ENCODE measurements at places on chromosomes 7 and 10. TPM values are rescaled to one million over a fixed set of nuclear protein-coding genes. Genes with fewer than 3 reads are reported as not detected.

DNA sequence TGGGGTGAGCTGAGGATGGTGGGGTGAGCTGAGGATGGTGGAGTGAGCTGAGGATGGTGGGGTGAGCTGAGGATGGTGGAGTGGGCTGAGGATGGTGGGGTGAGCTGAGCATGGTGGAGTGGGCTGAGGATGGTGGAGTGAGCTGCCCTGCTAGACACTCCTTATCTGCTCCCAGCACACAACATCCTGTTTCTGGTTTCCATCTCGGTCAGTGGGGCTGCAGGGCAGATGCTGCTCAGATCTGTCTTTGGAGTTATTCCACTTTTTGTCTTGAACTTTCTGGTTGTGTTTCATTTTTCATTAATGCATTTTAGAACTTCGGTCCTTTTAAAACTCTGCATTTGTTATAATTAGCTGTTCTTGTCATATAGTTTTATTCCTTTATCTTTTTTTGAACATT lies 67.9 kb upstream of the ANTXRL start:
- no peak for DNase-seq

Gene CHAT
- total RNA-seq = not detected

DNA sequence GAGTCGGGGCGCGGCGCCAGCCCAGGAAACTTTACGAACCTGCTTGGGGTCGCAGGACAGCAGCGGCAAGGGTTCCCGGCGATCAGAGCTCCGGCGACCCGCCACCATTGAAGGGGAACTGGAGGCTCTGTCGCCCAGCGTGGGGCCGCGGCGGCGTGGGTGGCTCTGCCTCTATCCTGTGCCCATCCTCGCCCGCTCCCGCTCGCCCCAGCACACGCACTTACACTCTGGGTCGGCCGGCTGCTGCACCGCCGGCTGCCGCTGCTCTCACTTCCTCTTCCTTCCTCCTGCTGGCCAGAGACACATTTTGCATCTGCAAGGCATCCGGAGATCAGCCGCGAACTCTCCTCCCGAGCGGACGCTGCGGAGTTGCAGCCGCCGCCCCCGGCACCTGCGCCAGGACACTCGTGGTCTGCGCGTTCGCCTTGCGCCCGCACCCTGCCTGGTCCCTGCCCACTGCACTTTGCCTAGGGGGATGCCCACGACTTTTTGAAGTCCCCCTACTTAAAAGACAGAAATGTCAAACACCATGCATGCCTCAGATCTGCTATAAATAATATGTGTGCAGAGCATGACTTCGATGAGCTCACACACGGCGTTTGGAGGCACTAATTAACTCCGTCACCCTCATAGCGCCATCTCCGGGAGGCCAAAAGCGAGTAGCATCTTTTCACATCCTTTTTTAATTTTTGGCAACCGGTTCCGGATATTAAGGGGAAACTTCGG lies at the start of gene ELMO1:
ELMO1 (minus strand) TSS at position 229 of the 726 bp plus-strand sequence. CDS start 106,174 bp downstream, outside the sequence.
- peak; percentile 57 for DNase-seq

DNA sequence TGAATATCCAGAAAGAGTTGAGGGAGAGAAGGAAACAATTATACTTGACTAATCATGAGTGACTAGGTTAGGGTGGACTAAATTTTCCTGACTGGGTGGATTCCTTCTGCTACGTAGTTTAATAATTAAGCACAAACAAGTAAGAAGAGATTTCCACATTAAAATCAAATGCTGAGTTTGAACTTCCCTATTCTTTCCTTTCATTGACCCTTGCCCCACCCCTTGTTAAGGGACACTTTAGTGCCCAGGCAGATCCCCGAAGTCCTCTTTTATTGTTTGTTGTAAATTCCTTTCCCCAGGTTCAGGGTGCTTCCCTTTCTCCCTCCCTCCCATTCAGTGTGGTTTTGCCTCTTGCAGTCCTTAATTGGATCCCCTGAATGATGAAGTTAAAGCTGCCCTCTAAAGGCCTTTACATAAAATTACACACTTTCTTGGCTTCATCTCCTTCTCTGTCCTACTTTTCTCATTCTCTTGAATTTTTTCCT lies 8.8 kb upstream of the SPAM1 start:
- DNase-seq = peak; percentile 28

GRCh38 chr7:47304727-47305719 lies 276.9 kb downstream of the TNS3 start:
- no peak for DNase-seq

DNA sequence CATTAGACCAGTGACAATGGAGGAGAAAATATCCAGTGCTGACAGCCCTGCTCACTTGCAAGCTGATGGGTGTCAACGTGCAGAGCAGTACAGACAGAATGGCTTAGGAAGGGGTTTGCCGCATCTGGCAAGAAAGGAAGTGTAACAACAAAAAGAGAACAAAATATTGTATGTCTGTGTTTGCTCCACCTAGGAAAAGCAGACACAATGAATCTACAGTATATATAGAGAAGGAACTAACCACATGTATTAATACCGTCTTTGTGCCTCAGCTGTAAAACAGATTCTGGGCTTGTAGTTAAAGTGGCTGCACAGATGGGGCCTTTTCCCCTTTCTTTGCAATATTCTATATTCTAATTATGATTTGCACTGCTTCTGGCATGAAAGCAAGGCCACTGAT lies 281.1 kb upstream of the MEOX2 start:
- DNase-seq = no peak

- DNase-seq = no peak
These were observed 18.9 kb downstream of the ZNF783 start for GRCh38 chr7:149280661-149281507.

DNA sequence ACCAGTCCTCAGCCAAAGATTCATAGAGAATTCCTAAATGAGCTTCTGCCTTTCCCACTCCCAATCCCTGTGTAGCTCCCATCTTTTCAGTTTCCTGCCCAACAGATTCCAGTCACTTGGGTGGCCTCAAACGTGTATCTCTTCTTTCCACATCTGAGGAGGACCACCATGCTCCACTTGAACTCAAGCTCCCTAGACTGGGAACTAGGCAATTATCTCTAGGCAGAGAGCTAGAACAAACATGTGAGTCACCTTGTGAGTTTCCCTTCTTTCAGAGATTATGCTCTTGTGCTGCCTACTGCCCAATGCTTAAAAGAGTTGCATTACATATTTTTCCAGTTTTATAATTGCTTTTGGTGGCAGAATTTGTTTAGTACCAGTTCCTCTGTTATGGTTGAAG lies 178.0 kb downstream of the MDFIC start:
- peak; percentile 75 for DNase-seq

DNA sequence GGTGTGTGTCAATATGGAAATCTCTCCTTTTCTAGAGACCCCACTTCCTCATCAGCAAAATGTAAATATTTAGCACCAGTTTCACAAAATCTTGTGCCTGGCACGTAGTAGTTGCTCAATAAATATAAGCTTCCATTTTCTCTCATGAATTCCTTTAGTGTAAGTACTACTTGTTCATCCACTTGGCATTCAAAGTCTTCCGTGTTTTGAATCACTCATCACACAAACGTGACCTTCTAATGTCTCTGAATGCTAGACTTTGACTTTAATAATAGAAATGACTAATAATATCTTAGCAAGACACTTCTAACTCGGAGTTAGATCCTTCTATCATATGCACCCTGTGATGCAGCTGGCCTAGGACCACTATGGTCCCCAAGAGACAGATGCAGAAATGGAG lies 168.7 kb upstream of the ZNF32 start:
- DNase-seq = no peak

GRCh38 chr7:19674266-19674960 lies 34.4 kb downstream of the POLR1F start:
- peak; percentile 9 for DNase-seq

Gene ZPBP
- total RNA-seq = not detected

DNA sequence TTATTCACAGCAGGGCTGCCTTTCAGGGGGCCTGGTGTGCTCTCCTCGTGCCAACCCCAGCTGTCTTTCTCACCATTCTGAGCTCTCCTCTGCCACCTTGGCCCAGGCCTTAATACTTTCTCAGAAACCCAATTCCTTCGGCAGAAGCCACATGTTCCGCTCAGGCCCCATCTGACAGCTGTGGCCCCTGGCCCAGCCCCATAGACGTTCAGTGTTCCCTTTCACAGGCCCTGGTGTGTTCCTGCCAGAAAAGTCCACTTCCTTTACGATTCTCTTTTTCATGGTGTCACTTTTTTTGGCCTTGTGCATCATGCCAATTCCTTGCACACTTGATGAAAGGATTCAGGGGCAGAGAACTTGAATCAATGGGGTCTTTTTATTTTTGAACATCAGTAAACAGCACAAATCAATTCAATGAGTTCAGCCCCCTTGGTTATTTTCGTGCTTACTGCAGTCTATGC lies 15.9 kb upstream of the GPNMB start:
- DNase-seq = no peak

DNA sequence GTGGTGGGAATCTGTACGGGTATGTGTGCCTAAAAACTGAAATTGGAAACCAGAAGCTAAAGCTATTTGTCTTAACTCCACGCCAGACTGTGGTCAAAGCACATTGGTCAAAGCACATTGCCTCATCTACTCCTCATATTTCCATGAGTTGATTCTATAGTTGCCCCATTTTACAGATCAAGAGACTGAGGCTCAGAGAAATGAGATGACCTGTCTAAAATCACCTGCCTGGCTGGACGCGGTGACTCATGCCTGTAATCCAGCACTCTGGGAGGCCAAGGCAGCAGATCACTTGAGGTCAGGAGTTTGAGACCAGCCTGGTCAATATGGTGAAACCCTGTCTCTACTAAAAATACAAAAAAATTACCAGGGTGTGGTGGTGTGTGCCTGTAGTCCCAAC lies 21.7 kb upstream of the MNX1 start:
- no peak for DNase-seq

Gene AMPH
- total RNA-seq = under 0.01 TPM

Gene TOMM7
- total RNA-seq = 77.5 TPM

DNA sequence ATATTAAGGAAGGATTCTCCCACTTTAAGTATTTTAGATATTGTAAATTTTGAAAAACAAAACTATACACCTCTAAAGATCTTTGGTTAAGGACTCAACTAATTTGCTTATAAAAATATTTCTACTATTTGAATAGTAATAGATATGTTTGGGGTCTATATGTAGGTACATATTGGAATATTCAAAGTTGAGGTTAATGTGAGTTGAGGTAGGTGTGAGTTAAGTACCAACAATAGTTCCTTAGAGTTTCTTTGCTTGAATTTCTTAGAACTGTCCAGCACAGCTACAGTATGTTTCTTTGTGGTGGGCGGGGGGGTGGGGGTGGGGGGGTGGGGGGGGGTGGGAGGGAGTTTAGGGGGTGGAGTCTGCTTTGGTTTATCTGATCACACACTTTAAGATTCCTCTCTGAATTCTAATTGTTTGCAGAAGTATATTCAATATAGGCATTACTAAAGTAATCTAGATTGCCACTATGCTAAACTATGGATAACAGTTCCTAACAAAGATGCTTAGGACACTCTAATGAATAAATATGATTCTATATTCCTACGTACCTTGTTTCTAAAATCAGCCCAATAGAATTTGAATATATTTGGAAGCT lies 2.1 kb downstream of the GRM3 start:
- no peak for DNase-seq

DNA sequence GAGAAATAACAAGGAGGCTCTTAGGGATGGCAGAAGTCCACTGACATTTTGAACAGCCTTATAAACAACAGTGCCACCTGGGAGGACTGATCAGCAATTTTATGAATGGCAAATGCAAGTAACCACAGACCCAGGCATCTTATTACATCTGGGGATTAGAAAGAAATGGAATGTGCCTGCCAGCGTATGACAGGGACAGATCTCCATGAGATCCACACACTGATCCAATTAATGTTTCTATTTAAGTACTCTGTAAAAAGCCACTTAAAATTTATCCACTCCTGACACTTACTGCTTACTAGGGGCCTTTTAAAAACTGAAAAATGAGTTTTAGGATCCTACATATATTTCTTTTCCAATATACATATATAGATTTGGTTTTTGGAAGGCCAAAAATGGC lies 28.6 kb downstream of the PARD3 start:
- DNase-seq = no peak

Gene SPACDR
- total RNA-seq = 0.59 TPM

Gene TLX1
- not detected for total RNA-seq

DNA sequence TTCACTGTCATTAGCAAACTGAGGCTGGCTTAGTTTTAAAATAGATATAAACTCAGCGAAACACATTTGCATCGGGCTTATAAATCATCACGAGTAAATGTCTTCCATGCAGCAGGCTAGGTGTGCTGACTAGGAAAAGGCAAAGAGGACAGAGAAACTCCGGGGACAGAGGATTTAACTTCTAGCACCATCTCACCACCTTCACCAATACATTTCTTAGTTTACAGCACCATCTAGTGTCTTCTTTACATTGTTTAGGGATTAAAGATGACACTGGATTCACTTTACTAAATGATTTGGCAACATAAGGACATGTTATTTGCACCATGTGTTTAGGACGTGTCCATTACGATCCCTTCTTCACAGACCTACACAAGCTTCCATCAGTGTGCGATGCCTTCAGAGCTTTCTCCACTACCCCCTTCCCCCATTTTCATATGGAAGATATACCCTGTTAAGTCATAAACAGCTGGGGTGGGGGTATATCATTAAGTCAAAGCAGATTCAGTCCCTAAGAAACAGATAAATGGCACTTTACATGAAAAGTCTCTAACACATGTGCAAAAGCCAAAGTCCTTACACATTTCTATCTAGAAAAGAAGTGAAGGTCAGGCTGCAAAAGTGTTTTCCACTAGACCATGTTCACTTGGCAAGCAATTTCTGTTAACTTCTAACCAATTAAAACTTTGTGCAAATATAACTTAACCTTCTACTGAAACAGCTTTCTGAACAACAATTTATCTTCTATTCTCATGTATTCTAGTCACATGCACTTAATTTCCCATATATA lies 103.3 kb downstream of the GRB10 start:
- peak; percentile 50 for DNase-seq

DNA sequence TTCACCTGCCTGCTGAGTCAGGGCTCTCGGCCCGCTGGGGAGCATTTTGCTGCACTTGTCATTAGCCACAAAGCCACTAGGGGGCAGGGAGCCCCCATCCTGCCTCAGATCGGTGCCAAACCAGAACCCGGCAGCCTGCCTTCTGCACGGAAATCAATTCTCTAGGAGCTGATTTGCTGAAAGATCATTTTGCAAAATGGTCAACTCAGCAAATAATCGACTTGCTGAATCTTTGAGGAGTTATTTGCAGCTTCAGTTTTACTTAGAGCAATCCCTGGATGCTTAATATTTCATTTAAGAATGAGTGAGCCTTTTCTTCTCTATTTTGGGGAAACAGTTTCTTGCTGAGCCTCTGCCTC lies 1.7 kb upstream of the GIMAP8 start:
- DNase-seq = peak; percentile 54

DNA sequence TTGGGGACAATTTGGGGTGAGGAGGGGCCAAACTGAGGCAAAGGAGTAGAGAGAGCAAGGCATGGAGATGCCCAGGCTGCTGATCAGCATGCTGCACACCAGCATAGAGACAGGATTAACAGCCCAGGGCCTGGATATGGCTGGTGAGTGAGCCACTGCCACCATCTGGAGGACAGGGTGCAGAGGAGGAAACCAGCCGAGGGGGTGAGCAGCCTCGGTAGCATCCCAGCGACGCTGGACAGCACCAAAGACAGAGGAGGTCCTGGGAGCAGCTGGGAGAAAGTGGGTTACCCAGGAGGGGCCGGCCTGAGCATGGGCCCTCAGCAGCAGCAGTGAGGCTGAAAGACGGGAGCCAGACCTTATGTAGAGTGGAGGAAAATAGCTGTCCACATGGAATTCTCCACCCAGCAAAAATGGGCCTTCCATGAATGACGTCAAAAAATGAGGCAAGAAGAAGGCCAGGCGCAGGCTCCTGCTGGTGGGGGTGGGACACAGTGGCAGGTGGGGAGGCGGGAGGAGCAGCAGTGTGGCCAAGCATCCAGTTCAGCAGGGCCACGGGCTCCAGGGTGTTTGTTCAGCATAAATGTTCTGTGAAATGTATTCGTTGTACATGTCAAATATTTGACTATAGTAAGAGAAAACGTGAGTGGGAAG lies 16.7 kb downstream of the RET start:
- peak; percentile 31 for DNase-seq

Data from mammary epithelial cell (primary cell).